Kidney (tissue), 22 donors: ENCODE measurements at places on chromosomes 13 and 19. TPM values are rescaled to one million over a fixed set of nuclear protein-coding genes. Genes with fewer than 3 reads are reported as not detected.

Gene ZGLP1
- polyA plus RNA-seq, result 5.5 TPM

Gene KLK11
- not detected for polyA plus RNA-seq

Gene BLOC1S3
- polyA plus RNA-seq, result 5.2 TPM

Gene TEX101
- not detected for polyA plus RNA-seq

Gene SHD
- not detected for polyA plus RNA-seq

Gene BABAM1
- 105 TPM for polyA plus RNA-seq

Gene MYDGF
- 85.5 TPM for polyA plus RNA-seq

Gene PLEKHA4
- 22.9 TPM for polyA plus RNA-seq

Gene OVOL3
- not detected for polyA plus RNA-seq

Gene TEX29
- polyA plus RNA-seq, result not detected

Gene ICAM1
- 16.3 TPM for polyA plus RNA-seq

Gene NTN5
- 0.52 TPM for polyA plus RNA-seq

Gene INSL3
- not detected for polyA plus RNA-seq

Gene TPTE2
- not detected for polyA plus RNA-seq

Gene NAPSA
- 268 TPM for polyA plus RNA-seq

Gene STOML3
- polyA plus RNA-seq, result not detected

Gene HNRNPM
- 103 TPM for polyA plus RNA-seq

Gene SLC6A16
- polyA plus RNA-seq, result 1.5 TPM

Gene SAFB2
- 67.1 TPM for polyA plus RNA-seq

Gene PABPC3
- not detected for polyA plus RNA-seq

Gene RAB3A
- 10.5 TPM for polyA plus RNA-seq

Gene EDNRB
- polyA plus RNA-seq, result 14.0 TPM

Gene GGN
- 0.92 TPM for polyA plus RNA-seq

Gene CPB2
- polyA plus RNA-seq, result not detected
